Activated T-cell treated with anti-CD3 and anti-CD28 coated beads for 4 hours (primary cell): ENCODE measurements at places on chromosomes 5 and 9.

DNA sequence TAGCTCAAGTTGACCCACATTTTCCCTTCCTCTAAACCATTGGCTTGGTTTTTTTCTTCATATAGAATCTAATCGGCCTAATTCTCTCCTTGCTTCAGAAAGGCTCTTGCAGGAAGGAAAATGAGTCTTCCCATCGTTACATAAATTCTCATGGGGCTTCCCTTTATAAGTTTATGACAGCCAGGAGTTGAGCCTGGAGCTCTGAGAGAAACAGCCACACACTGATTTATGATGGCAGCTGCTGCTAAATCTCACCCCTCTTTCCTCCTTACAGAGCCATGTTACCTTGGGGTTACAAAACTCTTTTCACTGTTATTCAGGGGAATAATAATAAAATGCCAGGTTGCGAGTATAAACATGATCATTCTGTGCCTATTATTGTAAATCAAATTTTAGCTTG lies 5.2 kb upstream of the RNF14 start:
- DNase-seq: no peak

GRCh38 chr5:168047043-168047668 lies 244.3 kb upstream of the WWC1 start:
- DNase-seq: no peak

DNA sequence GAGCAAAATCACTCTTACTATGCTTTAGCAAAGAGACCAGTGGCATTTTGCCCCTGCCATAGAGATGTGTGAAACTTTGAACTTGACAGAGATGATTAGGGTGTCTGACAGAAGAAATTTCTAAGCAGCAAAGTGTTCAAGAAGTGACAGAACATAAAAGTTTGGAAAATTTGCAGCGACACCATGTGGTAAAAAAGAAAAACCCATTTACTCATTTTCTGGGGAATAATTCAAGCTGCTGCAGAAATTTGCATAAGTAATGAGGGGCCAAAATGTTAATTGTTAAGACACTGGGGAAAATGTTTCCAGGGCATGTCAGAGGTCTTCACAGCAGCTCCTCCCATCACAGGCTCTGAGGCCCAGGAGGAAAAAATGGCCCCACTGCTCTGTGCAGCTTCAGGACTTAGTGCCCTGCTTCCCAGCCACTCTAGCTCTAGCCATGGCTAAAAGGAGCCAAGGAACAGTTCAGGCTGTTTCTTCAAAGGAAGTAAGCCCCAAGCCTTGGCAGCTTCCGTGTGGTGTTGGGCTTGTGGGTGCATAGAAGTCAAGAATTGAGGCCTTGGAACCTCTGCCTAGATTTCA lies 6.1 kb upstream of the AP3B1 start:
- DNase-seq: no peak

- DNase-seq: no peak
These were observed 292.7 kb upstream of the RASA1 start for GRCh38 chr5:86974955-86975354.

DNA sequence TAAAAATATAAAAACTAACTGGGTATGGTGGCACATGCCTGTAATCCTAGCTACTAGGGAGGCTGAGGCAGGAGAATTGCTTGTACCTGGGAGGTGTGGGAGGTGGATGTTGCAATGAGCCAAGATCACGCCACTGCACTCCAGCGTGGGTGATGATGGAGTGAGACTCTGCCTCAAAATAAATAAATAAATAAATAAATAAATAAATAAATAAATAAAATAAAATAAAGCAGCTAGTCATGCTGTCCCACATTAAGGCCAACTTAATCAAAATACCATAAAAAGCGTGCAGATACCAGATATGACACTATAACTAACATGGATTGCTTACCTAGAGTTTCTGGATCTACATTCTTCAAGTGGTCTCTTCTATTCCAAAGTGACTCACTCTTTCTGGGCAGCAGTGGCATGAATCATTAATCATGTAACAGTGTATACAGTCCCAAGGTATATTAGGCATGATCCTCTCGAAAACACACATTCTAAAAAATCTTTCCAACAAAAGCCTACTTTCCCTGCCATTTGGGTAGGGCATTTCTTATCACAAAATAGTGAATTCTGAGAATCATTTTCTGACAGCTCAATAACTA lies 187.1 kb downstream of the ELAVL2 start:
- no peak for DNase-seq

GRCh38 chr9:100811643-100812042 lies 216.9 kb upstream of the PLPPR1 start:
- no peak for DNase-seq

GRCh38 chr5:19534751-19535150 lies 453.2 kb downstream of the CDH18 start:
- no peak for DNase-seq

GRCh38 chr5:86806206-86806605 lies 188.5 kb downstream of the COX7C start:
- DNase-seq: no peak

- DNase-seq: no peak
These were observed 48.3 kb downstream of the ATPSCKMT start for GRCh38 chr5:10201223-10201868.

DNA sequence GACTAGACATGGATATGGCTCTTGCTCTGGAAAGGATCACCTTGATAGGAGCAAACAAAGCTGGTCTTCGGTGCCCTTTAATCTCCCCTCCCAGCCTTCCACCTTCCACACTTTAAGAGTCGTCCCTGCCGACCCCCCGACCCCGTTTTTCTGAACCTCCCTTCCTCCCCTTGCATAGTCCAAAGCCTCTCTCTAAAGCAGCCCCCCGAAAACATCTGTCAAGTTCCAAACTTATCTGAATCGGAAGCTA lies 423 bp upstream of the NUP214 start:
- no peak for DNase-seq

DNA sequence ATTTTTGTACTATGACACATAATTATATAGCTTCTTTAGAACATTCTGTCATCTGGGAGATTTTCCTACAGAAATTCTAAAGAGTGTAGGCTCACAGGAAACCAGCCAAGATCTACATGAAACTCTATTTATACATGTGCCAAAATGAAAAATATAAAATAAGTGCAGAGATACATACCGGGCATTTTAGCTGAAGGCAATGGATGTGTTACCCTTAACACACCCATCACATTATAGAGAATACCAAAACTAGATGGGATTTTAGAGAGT lies 125.9 kb downstream of the TRIM32 start:
- DNase-seq: no peak

DNA sequence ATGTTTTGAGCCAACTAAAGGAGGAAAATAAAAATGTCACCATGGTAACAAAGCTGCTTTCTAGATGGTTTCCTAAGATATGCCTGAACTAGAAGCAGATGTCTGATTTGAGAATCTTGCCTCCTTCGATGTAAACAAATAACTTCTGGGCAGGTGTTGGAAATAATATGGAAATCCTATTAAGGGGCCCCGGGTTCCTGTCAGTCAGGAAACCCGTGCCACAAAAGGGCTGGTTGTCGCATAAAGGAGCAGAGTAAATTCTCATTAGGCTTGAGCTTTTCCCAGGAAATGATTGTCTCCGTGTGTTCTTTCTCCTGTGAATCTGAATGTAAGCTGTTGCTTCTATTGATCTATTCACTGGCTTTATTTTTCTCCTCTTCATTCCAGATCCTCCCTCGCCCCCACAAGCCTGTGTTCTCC lies 90.8 kb downstream of the TLE4 start:
- no peak for DNase-seq

DNA sequence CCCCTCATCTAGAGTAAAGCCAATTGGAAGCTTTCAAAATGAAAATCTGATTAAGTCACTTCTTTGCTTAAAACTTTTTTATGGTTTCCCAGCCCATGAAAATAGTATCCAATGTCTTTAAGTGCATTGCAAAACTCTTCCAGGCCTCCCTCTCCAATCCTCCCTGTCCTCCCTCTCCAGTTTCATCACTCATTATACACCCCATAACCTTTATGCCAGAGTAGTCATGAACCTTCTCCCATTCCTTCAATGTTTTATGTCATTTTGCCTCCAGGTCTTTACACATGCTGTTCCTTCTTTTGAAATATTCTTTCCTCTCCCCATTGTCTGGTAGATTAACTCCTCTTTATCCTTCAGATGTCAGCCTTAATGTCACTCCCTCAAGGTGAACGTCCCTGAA lies 8.1 kb upstream of the ZNF354A start:
- DNase-seq: no peak

GRCh38 chr9:15277400-15278090 lies 29.5 kb downstream of the TTC39B start:
- no peak for DNase-seq

DNA sequence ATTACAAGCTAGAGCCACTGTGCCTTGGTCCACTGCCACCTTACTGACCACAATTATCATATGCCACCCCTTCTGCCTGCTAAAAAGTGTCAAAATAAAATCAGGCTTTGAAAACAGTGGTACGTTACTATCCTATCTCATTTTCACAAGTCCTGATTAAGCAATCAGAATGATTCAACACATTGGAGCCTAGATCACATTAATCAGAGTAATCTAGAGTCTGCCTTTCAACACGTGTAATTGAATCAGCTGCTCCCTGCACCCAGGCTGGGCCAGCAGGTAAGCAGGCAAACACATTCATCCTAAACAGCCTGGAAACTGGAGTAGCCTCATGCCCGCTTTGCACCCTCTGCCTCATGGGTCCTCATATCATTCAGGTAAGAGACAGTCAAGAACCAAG lies 186.2 kb downstream of the DCP2 start:
- no peak for DNase-seq

DNA sequence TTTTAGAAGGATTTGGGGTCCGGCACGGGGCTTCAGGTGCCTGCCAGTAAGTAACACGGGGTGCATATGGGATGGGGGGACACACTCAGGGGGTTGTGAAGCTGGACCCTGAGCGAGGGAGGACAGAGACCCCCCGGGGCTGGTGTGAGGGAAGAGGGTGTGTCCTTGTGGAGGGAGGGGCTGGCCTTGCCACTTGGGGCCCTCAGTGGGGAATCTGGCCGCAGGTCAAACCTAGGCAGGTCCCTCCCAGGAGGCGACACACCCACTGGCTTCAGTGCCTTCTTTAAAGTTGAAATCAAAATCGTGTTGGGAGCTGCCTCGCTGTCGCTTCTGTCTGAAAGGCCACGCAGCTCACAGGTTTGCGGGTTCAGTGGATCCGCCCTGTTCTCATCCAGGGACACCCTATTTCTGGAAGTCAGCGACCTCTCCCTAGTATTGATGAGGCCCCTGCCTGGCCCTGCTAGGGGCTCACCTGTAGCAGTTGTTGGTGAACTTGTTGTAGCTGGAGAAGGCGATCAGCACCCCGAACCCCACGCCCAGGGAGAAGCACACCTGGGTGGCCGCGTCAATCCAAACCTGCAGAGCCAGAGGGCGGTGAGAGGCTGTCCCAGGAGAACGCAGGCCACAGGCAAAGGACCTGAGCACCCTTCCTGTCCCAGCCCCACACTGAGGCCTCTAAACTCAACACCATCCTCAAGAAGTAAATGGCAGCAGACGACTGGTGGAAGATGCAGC lies 29.4 kb downstream of the SLC6A3 start:
- DNase-seq: no peak

GRCh38 chr9:127980060-127980705 lies 606 bp downstream of the EEIG1 start:
- no peak for DNase-seq

- no peak for DNase-seq
These were observed 46.2 kb upstream of the IQGAP2 start for GRCh38 chr5:76356887-76357286.

DNA sequence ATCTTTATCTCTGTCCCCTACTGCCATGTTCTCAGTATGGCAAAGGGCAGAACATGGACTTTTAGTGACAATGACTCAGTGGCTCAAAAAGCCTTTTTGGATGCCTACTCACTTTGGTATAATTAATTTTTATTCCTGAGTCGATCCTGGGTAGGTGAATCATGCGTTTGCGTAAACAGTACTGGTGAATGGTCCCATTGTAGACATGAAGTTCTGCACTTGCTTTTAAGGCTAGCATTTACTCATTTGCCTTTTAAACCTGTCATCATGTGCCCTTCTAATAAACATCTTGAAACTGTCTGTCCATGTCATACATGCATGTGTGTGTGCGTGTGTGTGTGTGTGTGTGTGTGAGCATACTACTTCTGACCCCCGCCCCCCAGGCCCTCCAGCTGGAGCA lies 223.0 kb downstream of the AUH start:
- no peak for DNase-seq

- DNase-seq: no peak
These were observed 43.5 kb downstream of the FGF1 start for GRCh38 chr5:142642427-142642826.

- peak; percentile 33 for DNase-seq
These were observed 1.5 kb downstream of the SMARCA2 start for GRCh38 chr9:2016408-2017330.

DNA sequence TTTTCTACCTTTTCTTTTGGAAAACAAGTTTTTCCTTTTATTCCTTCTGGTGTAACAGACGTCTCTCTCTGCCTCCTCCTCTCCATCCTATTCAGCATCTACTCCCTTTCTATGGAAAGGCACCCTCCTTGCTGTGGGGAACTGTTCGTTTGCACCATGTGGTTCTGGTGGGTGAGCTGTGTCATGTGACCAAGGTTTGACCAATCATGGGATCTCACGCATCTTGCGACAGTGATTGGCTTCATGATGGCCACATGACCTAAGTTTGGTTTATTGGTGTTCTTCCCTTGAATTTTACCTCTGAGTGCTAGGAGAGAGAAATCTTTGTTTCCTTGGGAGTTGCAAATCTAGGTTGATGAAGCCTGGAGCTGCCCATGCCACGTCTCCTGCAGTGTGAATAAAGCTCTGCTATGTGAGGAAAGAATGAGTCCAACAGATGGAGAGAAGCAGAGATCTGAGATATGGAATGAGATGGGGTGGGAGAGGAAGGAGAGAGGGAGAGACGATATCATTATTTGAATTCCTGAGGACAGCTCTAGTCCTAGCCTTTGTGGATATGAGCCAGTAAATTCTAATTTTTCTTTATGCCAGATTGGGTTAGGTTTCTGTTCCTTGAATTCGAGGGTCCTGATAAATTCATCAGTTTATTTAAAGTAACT lies 178.8 kb upstream of the IL12B start:
- no peak for DNase-seq

DNA sequence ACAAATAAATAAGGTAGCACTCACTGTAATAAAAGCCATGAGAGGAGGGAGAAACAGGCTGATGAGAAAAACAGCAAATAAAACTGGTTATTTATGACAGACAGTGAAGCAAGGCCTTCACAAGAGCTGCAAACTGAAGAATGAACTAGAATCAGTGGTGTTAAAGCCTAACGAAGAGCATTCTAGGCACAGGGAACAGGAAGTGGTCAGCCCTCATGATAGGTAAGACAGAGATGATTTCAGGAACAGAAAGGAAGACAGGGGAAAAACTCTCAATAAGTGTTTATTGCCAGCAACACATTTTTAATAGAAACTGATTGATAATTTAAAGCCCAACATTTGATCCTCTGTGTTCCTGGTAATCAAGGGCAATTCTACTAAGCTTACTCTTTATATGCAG lies 124.5 kb downstream of the EDIL3 start:
- DNase-seq: no peak

GRCh38 chr5:143401227-143402016 lies 2.1 kb downstream of the NR3C1 start:
- no peak for DNase-seq

GRCh38 chr5:83001796-83002381 lies 75.3 kb downstream of the TMEM167A start:
- DNase-seq: no peak
